ENCODE measurements at places on chromosomes 11 and 22.

- no peak for DNase-seq
Observed at GRCh38 chr22:17896586-17896985, 122.3 kb upstream of the BID start.

GRCh38 chr11:20715464-20715863, 46.1 kb downstream of the NELL1 start:
- DNase-seq = no peak

GRCh38 chr11:16981651-16982194, 32.5 kb downstream of the PLEKHA7 start:
- DNase-seq = no peak

- DNase-seq = no peak
Observed at GRCh38 chr22:36966851-36967540, 52.3 kb downstream of the TST start.

DNA sequence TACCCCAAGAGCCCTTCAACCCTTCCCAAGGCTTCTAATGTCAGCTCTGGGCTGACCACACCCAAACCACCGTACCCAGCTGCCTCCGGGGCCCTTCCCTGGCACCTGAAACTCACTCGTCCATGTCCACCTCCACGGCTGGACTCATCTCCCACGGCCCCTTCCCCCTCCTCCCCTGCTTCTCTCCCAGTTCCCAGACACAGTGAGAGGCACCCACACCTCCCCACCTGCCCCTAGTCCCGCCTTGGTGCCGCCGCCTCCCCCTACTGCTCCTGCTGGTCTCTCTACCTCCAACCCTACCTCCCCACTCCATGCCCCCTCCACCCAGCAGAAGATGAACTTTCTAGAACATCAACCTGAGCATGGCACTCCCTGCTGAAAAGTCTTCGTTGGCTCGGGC, 39.5 kb downstream of the ELFN2 start:
- DNase-seq = no peak

- DNase-seq = no peak
Observed at GRCh38 chr11:14184028-14184940, 174.7 kb downstream of the RRAS2 start.

- peak; percentile 57 for DNase-seq
Observed at GRCh38 chr11:112174789-112175598, at the start of gene BCO2. Gene BCO2 (plus strand): TSS chr11:112175512. CDS start chr11:112175602, 90 bp downstream.

- DNase-seq = peak; percentile 7
Observed at GRCh38 chr11:104490182-104490581, 326.2 kb upstream of the PDGFD start.

GRCh38 chr22:27149921-27150543, 492.6 kb downstream of the MIAT start:
- DNase-seq = no peak

GRCh38 chr11:38131535-38131934, 1533.5 kb upstream of the RAG2 start:
- DNase-seq = no peak

DNA sequence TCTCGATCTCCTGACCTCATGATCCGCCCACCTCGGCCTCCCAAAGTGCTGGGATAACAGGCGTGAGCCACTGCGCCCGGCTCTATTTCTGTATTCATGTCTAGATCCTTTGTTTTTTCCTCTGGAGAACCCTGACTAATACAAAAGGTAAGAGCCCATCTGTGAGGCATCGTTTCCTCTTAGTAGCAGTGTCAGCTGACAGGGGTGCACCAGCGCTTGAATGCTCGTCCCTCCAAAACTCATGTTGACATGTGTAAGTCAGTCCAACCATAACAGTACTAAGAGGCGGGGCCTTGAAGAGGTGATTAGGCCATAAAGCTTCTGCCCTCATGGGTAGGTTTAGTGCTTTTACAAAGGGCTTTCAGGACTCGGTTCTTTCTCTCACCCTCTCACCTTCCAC, 470.1 kb upstream of the B3GAT1 start:
- DNase-seq = no peak

DNA sequence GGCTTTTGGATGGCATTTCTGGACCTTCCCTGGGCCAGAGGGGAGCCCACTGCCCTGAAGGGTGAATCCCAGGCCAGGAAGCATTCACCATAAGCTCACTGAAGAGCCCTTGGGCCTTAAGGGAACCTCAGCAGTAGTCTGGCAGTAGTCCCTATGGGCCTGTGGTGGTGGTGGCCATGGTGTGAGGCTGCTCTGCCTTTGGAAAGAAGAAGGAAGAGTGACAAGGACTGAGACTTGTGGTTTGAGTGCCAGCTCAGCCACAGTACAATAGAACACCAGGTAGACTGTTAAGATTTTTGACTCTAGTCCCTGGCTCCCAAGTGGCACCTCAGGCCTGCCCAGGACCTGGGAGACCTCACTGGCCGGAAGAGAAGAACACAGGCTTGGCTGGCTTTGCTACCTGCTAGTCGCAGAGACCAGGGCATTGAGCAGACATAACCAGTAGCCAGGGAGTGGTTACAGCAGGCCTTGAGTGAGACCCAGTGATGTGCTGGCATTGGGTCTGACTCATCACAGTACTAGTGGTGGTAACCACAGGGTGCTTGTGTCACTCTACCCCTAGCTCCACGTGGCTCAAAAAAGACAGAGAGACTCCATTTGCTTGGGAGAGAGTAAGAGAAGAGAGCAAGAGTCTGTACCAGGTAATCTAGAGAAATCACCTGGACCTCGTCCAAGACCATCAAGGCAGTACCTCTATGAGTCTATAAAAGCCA, 259.8 kb upstream of the BLID start:
- no peak for DNase-seq

GRCh38 chr11:64891880-64892279, 13.5 kb upstream of the EHD1 start:
- DNase-seq = no peak

DNA sequence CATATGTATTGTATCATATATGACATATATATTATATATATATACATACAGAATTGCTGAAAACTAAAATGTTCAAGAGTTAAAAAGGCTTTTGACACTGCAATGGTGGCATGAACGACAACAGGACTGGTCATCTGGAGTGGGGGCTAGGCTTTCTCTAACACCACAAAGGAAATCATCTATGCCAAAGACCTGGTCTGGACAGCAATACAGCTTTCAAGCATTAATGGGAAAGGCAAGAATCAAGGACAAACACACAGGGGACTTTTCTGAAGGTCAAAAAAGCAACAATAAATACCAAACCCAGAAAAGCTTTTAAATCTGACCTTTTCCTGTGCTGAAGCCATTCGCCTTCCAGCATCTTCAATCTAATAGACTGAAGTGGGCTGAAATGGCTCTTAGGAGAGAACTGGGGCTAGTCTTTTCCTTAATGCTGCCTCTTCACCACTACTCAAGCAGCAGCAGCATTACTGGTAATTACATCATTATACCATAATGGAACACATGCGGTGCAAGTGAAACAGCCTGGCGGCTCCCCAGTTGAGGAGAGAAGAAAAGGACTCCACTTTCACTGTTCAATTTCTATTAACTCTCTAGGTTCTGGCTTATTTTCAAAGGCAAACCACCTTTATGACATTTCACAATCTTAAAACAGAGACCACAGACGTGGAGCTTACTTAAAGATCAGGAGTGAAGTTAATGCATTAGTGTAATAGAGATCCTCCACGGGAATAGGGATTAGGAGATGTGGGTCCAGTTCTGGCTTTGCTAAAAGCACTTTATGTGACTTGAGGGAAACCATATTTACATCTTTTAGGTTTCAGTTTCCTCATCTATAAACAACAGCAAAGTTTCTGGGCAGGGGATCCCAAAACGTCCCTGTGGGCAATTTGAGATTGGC, 63.0 kb downstream of the GAB2 start:
- no peak for DNase-seq

DNA sequence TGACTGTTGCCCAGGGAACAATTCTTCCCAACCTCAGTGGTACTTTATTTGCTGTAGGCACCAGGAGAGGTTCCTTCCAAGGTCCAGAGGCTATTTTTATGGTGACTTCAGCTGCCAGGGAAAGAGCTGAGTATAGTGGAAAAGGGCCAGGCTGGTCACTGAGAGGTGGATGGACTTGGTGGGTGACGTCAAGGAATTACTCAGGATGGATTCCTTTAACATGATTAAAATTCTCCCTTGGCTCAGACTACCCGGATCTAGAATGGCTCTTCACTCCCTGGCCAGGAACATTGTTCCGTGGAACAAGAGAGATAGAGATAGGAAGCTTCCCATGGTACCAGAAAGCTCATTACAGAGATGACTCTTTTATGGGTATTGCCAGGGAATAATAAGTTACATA, 8.7 kb upstream of the CALCA start:
- DNase-seq = no peak
